ENCODE measurements at places on chromosomes 1 and 21.

GRCh38 chr1:28602536-28603439 is 10.7 kb downstream of the RAB42 start:
- no peak for DNase-seq

DNA sequence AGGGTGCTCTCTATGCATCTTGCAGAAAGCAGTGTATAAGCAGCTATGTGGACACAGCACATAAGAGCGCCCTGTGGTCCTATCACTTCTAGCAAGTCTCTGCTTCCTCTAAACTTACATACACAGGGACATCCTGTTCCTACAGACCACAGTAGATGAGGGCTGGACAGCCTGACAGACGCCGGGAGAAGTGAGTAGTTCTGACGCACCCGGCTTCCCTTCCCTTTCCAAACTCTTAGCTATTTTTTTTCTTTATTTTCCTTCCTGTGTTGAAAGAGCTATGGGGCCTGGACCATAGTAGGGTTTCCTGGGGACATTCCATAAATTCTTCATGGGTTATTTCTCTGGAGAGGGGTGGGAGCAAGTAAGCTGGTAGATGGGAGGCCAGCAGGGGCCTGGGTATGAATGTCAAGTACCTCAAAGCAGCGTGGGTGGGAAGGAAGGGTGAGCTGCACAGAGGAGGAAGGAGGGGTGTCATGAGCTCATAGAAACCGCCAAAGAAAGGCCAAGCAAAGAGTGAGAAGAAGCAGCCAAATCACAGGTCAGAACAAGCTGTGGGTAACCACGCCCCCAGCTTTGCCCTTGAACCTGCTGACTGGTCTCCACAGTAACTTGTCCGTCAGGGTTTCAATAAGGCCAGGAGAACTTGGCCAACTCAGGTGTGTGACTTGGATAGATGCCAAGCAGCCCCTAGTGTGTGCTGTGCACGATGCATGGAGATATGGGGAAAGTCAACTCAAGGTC is 36.6 kb downstream of the PLXNA2 start:
- no peak for DNase-seq

DNA sequence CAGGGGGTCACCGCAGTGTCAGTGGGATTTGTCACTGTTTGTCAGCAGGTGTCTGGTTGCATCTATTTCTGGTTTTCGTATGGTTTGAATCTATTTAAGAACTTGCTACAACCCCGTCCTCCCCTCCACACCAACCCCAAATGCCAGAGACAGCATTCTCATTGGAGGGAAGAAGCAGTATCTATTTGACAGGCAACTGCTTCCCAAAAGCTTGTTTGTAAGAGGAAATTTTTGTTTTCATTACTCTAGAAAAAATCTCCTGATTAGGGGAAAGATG is 54.4 kb downstream of the NR5A2 start:
- no peak for DNase-seq

- no peak for DNase-seq
Measured at GRCh38 chr1:197181982-197182381, 35.5 kb upstream of the ASPM start.

- no peak for DNase-seq
Measured at GRCh38 chr1:225658041-225658440, 5.1 kb upstream of the ENAH start.

- DNase-seq = no peak
Measured at GRCh38 chr1:226988334-226988666, 48.2 kb downstream of the COQ8A start.

DNA sequence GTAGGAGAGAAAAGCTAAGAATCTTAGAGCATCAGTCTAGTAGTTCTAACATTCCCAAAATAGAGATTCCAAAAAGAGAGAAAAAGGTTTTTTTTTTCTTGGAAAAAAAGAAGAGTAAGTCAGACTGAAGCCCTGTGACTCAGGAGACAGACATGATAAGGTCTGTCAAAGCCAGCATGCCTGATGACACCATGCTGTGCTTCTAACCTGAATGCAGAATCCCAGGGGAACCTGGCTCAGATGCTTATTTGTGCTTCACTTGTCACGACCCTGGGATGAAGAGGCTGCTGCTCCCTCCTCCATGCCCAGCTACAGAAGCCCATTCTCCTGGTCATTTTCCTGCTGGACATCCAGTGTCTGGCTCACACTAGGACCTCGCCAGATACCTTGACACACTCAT is 44.3 kb downstream of the ERICH3 start:
- no peak for DNase-seq

DNA sequence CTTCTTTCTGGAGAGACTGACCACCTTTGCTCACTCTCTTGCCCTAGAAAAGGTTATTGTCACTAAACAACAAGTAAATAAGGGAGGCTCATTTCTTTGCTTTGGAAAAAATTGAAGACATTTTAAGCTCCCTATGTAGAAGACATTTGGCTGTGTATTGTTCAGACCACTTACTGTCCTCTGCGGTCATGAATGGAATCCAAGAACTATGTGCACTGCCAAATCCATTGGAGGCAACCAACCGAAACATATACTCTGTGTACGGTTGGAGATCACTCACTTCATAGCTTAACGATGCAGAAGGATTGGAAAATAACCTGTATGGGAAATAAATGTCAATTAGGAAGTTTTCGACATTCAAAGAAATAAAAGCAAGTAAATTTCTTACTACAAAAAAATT is 332.8 kb downstream of the KCTD3 start:
- DNase-seq = no peak

DNA sequence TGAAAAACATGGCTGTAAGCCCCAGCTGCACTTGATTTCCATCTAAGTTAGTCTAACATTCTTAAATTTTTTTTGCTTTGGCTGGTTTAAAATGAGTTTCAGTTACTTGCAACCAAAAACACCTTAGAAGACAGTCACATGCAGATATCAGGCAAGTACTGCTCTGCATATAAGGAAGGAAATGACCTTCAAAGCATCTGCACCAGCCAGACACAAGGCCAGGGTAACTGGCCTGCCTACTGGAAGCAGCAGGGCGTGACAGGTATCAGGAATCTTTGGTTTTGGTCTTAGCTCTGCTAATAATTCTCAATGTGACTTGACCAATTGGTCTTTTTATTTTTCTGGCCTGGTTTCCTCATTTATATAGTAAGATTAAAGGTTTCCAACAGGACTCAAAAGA is 33.5 kb downstream of the SCYL3 start:
- no peak for DNase-seq

- DNase-seq = no peak
Measured at GRCh38 chr1:24849672-24850295, 80.3 kb downstream of the RUNX3 start.

GRCh38 chr1:5910276-5910620 is 82.0 kb downstream of the NPHP4 start:
- DNase-seq = no peak

GRCh38 chr1:196091397-196092135 is 516.7 kb downstream of the KCNT2 start:
- DNase-seq = no peak

DNA sequence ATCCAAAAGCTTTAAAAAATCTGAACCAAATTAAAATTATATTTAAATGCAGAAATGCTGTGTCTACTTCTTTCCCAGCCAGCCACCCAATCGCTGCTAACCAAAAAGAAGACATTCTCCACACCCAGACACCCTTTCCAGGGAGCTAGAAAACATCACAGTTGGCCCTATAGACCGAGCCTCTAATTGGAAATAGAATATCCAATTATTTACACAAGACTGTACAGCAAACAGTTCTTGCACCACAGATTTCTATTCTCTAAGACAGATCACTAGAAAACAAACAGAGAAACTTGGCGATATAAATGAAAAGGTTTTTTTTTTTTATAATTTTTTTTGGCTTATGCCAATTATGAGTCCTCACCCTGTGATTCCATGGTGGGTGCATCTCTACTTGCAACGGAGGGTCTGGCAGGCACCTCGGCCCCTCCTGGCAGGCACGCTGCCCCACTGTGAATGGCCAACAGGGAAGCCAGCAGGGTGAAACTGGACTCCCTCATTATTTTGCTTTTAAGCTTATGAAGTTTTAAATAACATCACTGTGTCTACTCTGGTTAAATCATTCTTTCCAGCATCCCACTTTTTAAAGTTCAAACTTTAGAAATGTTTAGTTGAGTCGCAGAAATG is 29.2 kb downstream of the BCAR3 start:
- no peak for DNase-seq

DNA sequence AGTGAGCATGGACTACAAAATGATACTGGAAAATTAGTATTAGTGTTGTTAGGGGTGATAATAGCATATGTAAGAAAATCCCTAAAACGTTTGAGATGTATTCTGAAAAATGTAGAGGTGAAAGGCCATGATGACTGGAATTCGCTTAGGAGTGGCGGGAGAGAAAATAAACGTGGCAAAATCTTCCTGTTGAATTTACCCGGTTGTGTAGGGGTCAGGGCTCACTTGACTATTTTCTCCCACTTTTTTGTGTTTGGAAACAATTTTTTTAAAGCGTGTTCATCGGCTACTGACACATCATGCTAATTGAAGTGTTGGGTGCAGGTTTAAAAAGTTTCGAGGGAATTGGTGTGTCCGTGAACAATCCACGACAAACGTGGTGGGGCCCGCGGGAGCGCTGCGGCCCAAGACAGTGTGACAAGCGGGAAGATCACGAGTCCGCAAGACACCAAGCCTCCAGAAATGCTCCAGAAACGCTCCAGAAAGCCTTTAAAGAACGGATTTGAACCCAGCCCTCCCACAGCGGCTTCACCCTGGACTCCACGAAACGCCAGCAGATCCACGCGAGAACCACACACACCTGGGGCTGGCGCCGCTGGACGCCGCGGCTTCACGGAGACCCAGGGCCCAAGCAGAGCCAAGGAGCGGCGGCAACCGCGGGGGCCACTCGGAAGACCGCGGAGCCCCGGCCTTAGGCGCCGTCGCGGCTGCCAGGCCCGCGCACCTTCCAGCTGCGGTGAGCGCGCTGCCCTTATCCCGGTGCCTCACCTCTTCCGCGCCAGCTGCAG is 573 bp downstream of the PSMG1 start:
- DNase-seq = no peak

DNA sequence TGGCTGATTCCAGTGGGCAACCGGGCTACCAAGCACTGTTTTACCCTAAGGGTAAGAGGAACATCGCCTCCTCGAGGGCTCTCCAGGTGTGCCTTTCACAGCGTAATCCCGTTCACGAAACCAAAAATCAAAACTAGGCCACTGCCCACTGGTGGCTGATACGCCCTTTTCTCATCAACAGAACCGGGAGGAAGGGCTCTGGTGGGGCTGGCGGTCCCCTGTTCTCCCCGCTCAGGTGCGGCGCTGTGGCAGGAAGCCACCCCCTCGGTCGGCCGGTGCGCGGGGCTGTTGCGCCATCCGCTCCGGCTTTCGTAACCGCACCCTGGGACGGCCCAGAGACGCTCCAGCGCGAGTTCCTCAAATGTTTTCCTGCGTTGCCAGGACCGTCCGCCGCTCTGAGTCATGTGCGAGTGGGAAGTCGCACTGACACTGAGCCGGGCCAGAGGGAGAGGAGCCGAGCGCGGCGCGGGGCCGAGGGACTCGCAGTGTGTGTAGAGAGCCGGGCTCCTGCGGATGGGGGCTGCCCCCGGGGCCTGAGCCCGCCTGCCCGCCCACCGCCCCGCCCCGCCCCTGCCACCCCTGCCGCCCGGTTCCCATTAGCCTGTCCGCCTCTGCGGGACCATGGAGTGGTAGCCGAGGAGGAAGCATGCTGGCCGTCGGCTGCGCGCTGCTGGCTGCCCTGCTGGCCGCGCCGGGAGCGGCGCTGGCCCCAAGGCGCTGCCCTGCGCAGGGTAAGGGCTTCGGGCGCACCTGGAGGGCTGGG is at the start of gene IL6R:
Gene IL6R, plus strand, starts transcription at position 360 of the 763 bp plus-strand sequence. Its CDS starts 287 bp downstream, at position 647.
- DNase-seq = peak; percentile 62

GRCh38 chr1:47537966-47538365 is 100.1 kb downstream of the FOXD2 start:
- DNase-seq = no peak

DNA sequence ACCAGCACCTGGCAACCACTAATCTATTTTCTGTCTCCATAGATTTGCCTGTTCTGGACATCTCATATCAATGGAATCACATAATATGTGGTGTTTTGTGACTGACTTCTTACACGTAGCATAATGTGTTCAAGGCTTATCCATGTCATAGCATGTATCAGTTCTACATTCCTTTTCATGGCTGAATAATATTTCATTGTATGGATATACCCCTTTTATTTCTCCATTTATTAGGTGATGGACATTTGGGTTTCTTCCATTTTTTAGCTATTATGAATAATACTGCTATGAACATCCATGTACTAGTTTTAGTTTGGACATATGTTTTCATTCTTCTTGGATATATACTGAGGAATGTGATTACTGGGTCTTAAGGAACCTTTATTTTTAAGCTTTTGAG is 78.0 kb upstream of the OLIG2 start:
- DNase-seq = no peak

DNA sequence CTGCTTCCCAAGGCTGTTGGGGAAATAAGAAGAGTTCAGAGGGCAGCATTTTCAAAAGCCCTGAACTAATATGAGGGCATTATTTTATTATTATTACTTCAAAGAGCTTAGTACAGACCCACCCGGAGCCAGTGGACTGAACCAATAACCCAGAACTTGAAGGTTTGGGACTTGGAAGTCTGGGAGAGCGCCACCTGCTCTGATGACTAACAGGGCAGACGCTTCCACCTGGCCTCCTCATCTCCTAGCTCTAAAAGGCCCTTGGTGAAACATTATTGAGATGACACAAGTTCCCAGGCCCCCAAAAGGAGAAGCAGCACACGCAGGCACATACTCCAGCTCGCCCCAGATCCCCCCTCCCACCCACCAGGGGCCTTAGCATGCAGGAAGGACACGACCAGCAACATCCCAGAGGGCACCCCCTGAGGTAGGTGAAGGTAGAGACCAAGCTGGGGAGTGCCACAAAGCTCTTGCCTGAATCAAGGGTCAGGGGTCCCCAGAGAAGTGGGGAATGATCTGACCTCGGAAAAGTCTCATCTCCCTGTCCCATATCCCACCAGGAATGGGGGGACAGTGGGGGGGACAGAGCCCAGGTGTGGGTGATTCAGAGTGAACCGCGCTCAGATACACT is 1.3 kb downstream of the DLGAP3 start:
- no peak for DNase-seq

DNA sequence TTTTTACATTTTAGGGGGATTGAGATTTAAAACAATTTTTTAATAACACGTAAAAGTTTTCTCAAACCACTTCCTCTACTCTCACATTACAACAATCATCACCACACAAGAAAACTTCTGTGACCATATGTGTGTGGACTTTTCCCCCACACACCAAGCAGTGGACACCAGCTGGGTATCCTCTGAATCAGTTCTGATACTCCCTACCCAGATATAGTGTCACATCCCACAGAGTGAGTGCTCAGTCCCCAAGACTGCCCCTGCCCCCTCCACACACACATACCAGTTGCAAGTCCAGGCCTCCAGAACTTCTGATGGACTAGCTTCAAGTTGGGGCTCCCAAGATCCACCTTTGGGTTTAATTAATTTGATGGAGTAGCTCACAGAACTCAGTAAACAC is 53.3 kb upstream of the QSOX1 start:
- no peak for DNase-seq
